ENCODE measurements at places on chromosomes 4 and X. TPM values are rescaled to one million over a fixed set of nuclear protein-coding genes. Genes with fewer than 3 reads are reported as not detected.

Gene ARSD
- total RNA-seq = 65.4 TPM

DNA sequence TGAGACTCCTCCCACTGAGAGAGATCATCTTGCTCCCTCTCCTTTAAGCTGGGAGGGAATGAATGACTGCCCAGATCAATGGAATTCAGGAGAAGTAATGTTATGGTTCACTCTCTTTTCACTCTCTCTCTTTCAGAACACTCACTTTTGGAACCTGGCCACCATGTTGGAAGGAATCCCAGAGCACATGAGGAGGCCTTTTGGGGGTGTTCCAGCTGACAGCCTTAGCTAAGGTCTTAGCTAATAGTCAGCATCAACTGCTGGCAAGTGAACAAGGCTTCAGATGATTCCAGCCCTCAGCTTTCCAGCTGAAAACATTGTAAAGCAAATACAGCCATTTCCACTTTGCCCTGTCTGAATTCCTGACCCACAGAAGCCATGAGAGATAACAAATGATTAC, 124.0 kb upstream of the CLNK start:
- no peak overlapping the region for H3K27ac ChIP-seq
- H3K4me3 ChIP-seq = no peak overlapping the region
- no peak for DNase-seq
- peaks cover 3% of the 10 kb centered on the region for H3K4me1 ChIP-seq

DNA sequence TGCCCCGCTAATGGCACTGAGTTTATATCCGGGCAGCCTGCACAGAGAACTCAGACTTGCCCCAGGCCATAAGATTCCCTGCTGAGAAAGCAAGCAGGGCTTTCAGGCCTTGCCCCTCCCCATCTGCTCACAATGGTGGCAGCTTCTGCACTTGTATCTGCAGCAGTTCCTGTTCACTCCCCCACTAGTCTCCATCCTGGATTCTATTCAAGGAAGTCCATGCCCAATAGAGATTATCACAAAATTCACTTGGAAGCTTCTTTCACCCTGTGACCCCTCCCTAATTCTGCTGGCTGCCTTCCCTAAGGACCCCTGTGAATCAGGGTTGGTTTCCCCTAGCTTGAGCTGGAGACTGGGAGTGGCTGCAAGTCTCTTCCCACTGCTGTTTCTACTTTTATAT, 34.5 kb upstream of the UCP1 start:
- H3K4me3 ChIP-seq = no peak overlapping the region
- no peak for DNase-seq
- no peaks in the 10 kb centered on the region for H3K27me3 ChIP-seq
- H3K27ac ChIP-seq = no peak overlapping the region

DNA sequence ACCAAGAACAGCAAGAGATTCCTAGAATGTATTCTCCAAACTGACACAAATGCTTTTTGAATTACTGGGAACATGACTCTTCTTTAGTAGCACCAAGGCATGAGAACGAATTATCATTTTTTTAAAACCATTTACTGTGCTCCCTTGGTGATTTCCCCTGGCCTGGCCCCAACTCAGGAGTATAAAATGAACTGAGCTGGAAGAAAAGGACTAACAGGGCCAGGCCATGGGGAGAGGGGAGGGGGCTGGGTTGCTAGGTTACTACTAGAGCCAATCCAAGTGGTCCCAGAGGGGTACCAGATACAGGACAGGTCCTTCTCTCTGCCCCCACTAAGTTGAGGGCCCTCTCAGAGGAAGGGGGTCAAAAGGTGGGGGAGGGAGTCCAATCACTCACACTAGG, 23.1 kb downstream of the SASH3 start:
- no peak overlapping the region for H3K4me3 ChIP-seq
- H3K36me3 ChIP-seq = no peaks in the 10 kb centered on the region
- H3K27me3 ChIP-seq = no peaks in the 10 kb centered on the region
- no peaks in the 10 kb centered on the region for H3K4me1 ChIP-seq

Gene TCEAL2
- total RNA-seq = not detected
